ENCODE measurements at places on chromosomes 1 and 21.

DNA sequence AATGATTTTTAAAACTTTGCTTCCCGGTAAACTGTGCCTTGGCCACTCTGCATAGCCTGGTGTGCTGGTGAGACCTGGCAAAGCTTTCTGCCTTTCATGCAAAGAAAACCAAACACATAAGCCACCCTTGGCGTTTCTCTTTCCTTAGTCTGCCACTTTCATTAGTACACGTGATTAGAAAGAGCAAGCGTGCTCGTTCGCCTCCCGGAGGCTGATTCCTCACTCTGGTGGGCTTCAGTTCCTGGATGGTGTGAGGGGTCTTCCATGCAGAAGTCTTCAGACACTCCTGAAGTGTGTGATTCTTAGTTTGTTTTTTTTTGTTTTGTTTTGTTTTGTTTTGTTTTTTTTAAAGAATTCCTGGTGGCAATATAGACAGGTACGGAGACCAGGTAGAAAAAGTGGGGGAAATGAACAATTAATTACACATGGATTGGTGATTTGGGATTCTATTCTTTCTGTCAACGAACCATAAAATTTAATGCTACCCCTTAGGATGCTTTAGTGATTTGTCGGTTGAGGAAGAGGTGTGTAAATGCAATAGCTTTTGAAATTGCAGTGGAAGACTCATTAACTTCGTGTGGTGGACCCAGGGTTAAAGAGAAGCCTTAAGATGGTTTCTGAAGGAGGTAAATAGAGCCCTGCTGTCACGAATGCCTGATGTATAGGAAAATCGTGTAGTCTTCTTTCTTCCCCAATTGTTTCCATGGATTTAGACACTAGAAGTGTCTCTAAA, 2.1 kb downstream of the GALNT2 start:
- DNase-seq, result no peak

- peak; percentile 20 for DNase-seq
Observed at GRCh38 chr1:205610901-205611466, 20.8 kb downstream of the ELK4 start.

GRCh38 chr1:2346691-2347408, 44.5 kb downstream of the MORN1 start:
- DNase-seq, result no peak

DNA sequence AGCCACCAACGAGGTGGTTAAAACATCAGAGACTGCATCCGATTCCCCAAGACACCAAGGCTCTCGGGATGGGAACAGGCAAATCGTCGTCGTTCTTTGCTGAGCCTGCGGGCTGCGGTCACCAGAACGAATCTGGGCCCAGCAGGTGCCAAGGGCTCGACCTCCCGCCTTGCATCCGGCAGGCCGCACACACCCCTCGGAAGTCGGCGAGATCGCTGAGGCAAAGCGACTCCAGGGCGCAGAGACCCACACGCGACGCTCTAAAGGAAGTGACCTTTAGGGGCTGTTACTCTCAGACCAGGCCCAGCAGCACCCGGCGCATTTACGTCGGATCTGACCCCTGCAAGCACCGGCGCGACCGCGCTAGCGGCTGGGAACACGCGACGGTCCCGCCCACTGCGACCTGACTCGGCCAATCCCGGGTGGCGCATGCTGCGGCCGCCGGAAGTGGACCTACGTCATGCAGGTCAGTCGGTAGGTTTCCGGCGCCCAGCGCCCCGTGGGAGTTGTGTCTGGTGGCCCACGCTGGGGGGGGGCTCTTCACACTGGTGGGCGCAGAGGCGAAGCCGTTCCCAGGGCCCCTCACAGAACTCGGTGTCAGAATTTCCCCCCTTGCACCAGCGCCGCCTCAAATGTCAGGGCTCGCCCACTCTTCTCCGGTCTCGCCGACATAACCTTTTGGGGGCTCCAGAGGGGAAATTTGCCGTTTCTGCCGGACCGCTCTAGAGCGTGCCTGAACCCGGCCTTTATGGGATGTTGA, 7.5 kb upstream of the PARK7 start:
- DNase-seq, result peak; percentile 95

Measured in activated CD4-positive, alpha-beta T cell treated with anti-CD3 and anti-CD28 coated beads, Interleukin-2, amount 50 U/mL, for 16 hours (primary cell).